Sigmoid colon (tissue), 7 donors: ENCODE measurements at places on chromosomes 5 and 9. TPM values are rescaled to one million over a fixed set of nuclear protein-coding genes. Genes with fewer than 3 reads are reported as not detected.

FOXD4L6 gene
- not detected for total RNA-seq

IGIP gene
- 35.2 TPM for total RNA-seq

- H3K27me3 ChIP-seq, result no peaks in the 10 kb centered on the region
- no peaks in the 10 kb centered on the region for H3K36me3 ChIP-seq
- DNase-seq, result no peak
- H3K4me1 ChIP-seq, result no peaks in the 10 kb centered on the region
Observed at GRCh38 chr5:8560776-8561175, 691.8 kb downstream of the MTRR start.

DNA sequence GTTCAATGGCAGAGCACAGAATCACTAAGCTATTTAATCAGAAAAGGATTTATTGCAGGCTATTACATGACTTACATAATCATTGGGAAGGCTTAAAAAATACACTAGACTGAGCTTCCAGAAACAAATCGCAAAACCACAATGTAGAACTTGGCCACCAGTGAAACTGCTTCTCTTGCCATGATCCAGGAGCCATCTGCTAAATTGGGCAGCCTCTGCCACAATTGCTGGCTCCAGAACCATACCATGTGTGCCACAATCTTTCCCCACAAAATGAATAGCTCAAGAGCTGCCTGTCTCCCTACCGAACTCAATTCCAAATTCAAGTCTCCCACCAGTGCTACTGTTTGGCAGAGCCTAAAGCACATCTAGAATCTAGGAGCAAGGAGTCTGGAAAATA is 9.8 kb upstream of the ERAP1 start:
- no peaks in the 10 kb centered on the region for H3K4me1 ChIP-seq
- H3K27me3 ChIP-seq, result no peaks in the 10 kb centered on the region
- DNase-seq, result no peak
- H3K36me3 ChIP-seq, result no peaks in the 10 kb centered on the region
- H3K27ac ChIP-seq, result no peak overlapping the region

GRCh38 chr9:89805571-89806292 is 200.9 kb downstream of the GADD45G start:
- no peak overlapping the region for H3K27ac ChIP-seq
- H3K27me3 ChIP-seq, result no peaks in the 10 kb centered on the region
- no peak for DNase-seq
- no peak overlapping the region for H3K4me3 ChIP-seq
- H3K4me1 ChIP-seq, result peaks cover 23% of the 10 kb centered on the region
- H3K36me3 ChIP-seq, result no peaks in the 10 kb centered on the region

GRCh38 chr5:5270161-5270560 is 130.0 kb downstream of the ADAMTS16 start:
- no peak overlapping the region for H3K27ac ChIP-seq
- H3K27me3 ChIP-seq, result no peaks in the 10 kb centered on the region
- H3K4me3 ChIP-seq, result no peak overlapping the region
- H3K4me1 ChIP-seq, result peaks cover 13% of the 10 kb centered on the region
- no peak for DNase-seq

DNA sequence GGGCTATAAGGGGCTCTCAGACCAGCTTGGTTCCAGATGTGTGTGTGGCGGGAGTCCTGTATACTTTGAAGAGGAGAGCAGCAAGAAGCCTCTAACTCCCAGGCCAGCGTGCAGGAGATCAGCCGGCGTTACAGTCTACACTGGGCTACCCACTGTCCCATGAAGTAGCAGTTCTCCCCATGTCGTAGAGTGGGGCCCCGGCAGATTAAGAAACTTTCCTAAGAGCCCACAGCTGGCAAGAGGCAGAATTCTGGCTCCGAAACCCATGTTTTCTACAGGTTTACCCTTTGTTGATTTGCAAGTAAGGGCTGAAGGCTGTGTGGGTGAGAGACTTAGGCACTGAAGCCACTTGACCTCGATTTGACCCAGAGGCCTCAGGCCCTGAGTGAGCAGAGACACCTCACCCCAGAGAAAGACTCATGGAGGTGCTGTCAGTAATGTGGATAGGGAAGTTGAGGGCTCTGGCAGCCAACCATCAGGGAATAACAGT is 881 bp upstream of the B4GALT1 start:
- DNase-seq, result peak; percentile 80
- peaks cover 39% of the 10 kb centered on the region for H3K4me1 ChIP-seq
- H3K27ac ChIP-seq, result peak overlapping the region; percentile 88
- no peaks in the 10 kb centered on the region for H3K27me3 ChIP-seq

- H3K36me3 ChIP-seq, result no peaks in the 10 kb centered on the region
- DNase-seq, result no peak
- no peaks in the 10 kb centered on the region for H3K27me3 ChIP-seq
- no peak overlapping the region for H3K4me3 ChIP-seq
Observed at GRCh38 chr9:83125671-83126070, 62.7 kb upstream of the RASEF start.
